ENCODE measurements at places on chromosomes 1 and 21.

DNA sequence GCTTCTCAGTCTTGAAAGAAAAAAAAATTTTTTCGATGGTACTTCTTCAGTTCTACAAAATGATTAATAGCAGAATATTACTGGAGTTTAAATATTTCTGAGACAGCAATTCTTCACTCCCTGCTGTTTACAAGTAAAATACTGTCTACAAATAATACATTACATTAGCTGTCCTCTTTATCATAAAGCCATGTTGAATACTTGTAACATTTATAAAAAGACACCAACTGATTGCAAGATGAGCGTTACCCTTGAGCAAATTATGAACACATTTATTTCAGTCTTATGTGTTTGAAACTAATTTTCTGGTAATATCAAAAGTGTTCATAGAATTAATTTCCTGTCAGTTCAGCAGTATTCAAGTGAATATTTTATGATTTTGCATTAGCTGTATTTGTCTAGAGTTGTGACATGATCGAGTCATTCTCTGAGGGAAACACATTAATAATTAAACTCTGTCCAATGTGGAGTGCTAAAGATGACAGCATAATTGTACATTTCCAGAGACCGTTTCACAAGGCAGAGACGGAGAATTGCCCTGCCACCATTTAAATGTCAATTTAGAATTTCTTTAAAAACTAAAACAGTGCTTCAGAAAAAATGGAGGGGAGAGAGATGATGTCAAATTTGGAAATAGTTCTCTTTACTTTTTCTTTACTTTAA is 1359.0 kb upstream of the ADGRL4 start:
- no peak for DNase-seq

- no peak for DNase-seq
Measured at GRCh38 chr1:37017720-37018119, 16.6 kb downstream of the GRIK3 start.

DNA sequence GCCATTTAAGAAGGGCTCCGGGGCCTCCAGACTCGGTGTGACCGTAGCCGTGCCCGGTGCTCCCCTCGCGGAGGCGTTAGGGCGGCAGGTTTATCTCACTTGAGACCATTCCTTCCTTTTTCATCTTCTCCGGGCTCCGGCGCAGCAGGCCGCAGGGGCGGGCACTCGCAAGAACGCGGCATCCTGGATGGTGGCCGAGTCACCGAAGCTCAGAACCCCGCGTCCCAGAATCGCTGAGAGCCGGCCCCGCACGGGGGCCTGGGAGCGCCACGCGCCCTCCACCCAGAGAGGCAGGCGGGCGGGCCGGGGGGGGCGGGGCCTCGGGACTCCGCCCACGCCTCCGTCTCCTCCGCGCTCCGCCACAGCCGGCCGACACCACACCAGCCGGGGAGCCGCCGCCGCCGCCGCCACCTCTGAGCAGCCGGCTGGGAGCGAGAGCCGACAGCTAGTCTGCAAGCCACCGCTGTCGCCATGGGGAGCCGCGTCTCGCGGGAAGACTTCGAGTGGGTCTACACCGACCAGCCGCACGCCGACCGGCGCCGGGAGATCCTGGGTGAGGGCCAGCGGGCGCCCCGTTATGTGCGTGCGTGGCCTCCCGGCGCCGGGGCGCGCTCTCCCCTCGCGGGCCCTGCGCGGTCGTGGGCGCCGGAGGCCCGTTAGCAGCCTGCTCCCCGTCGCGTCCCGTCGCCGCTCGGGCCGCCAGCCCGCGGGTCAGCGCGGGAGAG is at the start of gene DEGS1:
DEGS1 (plus strand) TSS at position 375 of the 725 bp plus-strand sequence; CDS start at position 472, 97 bp downstream.
- DNase-seq, result peak; percentile 94

DNA sequence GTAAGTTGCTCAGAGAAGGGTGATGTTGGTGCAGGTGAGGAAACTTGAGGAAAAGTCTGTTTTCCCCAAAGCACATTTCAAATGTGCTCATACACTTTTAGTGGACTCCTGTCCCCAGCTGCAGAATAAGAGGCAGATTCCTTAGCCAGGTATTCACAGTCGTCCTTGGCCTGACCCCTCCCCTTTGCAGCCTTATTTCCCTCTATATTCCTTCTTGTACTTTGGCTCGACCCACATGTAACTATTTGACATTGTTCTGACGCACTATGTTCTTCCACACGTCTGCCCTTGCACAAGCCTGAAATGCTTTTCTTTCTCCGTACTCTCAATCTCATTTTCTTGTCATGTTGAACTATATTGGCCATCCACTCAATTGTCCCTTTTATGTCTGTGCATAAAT is 498.4 kb upstream of the USP24 start:
- no peak for DNase-seq

DNA sequence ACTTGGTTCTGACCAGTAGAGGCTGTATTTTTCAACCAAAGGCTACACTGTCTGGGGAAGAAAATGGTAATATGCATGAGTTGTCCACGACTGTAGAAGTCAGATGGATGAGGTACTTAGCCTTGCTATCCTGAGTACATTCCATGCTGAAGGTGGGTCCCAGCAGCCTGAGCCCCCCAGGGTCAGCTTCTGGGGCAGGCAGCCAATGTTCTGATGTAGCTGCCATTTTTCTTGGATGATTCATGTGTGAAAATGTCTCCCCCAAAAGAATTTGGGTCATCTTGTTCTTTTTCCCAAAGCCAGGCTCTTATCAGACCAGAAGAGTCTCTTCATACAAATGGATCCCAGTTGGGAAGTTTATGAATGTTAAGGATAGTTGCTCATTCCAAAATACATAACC is 172.2 kb upstream of the UBE2U start:
- DNase-seq, result no peak

GRCh38 chr1:74689621-74690363 is 16.2 kb upstream of the ERICH3 start:
- DNase-seq, result no peak

DNA sequence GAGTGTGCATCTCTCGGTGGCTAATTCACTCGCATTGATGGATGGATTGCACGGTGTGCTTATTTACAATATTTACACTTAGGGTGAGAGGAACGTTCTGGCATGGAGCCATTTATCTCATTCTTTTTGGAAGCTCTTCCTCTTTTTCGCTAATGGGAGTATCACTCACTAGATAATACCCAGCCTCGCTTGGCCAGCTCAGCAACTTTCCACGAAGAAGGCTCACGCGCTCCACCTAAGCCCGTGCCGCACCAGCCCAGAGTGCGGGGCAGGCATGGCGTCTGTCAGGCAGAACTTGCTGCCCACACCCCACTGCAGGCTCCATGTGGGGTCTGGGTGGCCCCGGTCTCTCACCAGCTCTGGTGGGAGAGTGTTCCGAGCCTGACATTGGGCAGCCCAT is 484.9 kb downstream of the NPHP4 start:
- DNase-seq, result no peak

- no peak for DNase-seq
Measured at GRCh38 chr1:232244426-232244825, 385.5 kb downstream of the SIPA1L2 start.

GRCh38 chr1:183143576-183144315 is 42.3 kb upstream of the LAMC2 start:
- DNase-seq, result no peak

Data from left forelimb (tissue), 1 donor.